T follicular helper cell (primary cell): ENCODE measurements at places on chromosomes 13 and 19.

DNA sequence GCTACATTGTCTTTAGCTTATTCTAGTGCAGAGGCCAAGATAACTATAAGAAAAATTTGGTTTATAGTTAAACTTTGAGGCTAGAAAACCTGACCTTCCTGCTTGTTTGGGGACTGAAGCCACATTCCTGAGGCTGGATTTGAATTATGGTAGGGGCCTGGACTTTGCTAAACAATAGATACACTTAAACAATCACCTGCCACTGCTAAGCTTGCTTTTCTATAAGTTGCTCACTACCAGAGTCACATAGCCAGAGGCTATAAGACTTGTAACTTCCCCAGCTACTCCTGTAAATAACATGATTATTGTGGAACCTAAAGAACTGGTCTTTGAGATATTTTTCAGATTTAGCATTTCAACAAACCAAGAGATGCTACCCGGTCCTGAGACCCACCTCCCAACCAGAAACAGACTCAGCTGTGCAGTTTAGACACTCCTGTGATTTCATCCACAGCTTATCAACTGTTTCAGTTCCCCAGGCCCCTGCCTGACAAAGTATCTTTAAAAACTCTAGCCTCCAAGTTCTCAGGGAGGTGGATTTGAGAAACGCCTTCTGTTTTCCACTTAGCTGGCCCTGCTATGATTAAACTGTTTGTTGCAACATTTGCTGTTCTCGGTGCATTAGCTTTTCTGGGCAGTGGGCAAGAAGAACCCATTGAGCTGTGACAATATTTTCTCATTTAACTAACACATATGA lies 77.7 kb downstream of the MIPEP start:
- DNase-seq, result no peak

DNA sequence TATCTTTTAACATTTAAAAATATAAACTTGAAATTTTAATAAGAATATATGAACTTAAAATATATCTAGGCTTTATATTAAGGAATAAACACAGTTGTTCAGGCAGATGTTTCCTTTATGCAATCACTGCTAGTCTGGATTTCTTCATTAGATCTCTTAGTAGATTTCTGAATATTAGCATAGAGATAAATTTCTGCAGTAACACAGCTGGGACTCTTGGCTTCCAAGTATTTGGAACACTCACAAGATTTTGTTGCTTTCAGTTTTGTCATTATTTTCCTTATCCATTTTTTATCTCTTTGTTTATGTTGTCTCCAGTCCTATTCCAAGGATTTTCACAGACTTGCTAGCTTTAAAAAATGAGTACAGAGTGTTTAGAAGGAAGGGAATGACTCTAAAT lies 857.1 kb downstream of the GPC5 start:
- DNase-seq, result no peak

GRCh38 chr13:77384999-77385398 lies 58.1 kb upstream of the MYCBP2 start:
- DNase-seq, result no peak

GRCh38 chr13:20998649-20999415 lies 62.6 kb downstream of the LATS2 start:
- no peak for DNase-seq

DNA sequence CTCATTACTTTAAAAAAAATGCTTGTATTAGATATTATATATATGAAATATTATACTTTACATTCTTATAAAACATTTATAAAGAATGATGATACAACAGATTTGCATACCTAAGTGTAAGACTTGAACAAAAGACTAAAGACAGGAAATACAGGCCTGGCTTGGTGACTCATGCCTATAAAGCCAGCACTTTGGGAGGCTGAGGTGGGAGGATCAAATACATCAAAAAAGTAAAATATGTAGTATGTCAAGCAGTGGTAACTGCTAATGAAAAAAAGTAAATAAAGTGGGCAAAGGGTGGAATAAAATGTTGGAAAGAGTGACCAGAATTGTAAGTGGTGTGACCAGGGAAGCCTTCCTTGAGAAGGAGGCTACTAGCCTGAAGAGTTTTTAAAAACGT lies 133.7 kb downstream of the GGACT start:
- no peak for DNase-seq

- no peak for DNase-seq
Measured at GRCh38 chr13:77800219-77800618, 102.7 kb downstream of the SLAIN1 start.

DNA sequence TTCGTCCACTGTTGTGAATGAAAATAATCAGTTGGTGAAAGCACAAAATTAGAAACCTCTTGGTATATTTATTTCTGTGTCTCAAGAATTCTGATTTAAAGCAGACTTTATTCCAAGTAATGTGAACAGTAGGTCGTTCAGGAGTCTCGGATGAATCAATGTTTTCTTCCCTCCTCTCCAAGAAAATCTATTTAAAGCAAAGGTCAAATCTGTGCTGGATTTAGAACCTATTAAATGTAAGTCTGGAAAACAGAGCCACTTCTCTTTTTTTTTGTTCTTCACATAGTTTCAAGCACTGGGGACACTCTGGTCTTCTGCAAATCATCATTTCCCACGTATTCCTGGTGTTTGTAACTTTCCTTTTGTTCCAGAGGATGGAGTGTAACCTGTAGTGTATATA lies 312.7 kb downstream of the ATP8A2 start:
- no peak for DNase-seq

DNA sequence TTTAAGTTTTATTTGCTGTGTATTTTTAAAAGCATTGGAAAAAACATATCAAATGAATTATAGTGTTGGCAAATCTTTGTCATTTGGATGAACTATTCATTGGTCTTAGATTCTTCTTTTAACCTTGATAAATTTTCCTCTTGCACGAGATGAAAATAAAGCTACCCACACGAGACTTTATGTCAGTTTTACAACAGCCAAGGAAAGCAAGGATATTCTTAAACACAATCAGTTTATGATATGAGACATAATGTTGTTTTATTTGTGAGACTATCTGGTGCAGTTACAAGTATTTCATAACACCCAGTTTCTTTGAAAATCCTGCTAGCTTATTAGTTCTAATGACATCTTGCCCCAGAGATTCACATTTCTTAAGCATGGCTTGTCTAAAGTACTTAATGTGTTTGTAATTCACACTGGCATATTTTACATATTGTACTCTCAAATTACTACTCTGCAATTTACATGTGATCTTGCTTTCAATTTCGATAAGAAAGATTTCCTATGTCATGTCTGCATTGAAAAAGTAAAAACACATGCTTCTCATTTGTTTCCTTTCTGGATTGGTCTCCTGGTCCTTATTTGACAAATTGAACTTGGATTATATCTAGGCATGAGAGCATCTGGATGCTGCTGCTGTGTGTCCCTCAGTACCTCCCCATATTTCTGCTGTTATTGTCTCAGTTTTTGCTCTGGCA lies 955.5 kb upstream of the PCDH9 start:
- no peak for DNase-seq
